ENCODE measurements at places on chromosomes 16 and 17. TPM values are rescaled to one million over a fixed set of nuclear protein-coding genes. Genes with fewer than 3 reads are reported as not detected.

- no peak for DNase-seq
Observed at GRCh38 chr16:75462806-75463205, 1.7 kb downstream of the TMEM170A start.

DNA sequence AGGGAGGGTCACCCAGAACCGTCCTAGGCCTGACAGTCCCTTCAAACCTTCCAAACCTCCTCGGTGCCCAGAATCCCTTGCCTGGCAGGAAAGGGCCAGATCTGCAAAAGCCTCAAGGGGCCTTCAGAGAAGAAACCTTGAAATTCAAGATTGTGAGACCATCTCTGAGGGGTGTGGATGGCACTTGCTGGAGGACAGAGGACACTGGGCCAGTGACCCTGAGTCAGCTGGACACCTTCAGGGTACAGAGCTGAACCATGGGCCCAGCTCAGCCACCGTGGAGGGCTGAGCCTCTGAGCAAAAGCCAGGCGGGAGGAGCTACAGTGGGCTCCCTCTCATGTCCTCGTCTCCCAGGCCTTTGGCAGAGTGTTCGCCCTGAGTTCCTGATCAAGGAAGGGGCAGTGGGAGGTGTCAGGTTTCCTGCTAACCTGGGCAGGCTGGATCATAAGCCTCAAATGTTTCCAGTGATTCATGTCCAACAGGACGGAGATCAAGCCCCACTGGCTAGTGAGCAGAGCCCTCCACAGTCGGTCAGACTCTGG is 3.0 kb downstream of the PDILT start:
- no peak for DNase-seq

The SLC5A11 gene
- not detected for total RNA-seq

The PIGL gene
- 52.1 TPM for total RNA-seq

DNA sequence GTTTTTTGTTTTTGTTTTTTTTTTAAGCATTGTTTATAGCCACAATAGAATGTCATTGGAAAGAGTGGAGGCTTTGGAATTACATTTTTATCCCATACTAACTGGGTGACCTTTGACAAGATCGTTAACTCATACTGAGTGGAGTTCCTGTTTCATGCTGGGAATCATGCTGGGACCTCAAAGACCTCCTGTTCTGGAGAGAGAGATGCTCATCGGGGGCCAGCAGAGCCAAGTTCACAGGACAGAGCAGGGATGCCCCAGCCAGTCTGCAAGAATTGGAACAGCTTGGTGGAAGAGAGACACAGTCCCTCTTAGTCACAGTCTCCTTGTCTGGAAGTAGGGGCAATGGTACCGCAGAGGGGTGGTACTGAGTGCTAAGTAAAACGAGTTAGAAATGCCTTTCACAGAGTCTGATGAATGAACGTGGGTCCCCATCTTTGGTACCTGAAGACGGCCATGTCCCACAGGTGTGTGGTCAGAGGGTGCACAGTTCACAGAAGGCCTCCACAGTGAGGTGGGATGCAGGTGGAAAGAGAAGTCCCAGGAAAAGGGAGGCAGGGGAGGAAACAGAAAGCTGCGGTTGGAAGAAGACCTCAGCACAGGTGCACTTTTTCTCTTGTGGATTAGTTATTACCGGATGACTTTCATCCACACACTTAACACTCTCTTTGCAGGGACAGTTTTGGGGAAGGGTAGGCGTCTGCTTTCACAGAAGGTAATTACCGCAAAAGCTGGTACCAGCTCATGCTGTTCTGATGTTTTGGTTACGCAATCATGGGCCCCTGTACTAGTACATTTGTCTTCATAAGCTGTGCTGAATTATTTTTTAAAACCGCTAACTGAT is 147.8 kb downstream of the PRKCA start:
- no peak for DNase-seq

DNA sequence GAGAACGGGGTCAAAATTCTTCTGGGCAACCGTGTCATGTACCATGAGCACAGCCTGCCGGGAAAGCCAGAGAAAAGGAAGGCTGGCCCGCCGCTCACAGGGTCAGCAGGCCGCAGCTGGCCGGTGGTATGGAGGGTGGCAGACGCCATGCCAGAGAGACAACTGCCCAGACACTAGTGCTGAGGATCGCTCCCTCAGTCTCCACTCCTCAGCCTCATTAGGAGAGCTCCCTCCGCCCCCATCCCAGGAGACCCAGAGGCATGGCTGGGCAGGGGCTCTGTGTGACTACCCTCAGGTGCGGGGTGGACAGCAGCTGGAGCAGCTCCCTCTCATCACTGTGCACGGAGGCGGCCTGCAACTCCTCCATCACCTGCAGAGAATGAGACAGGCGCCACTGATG is 3.2 kb downstream of the MPP3 start:
- DNase-seq = no peak

Data from thoracic aorta (tissue), 2 donors.